ENCODE measurements at places on chromosomes 3 and 15. TPM values are rescaled to one million over a fixed set of nuclear protein-coding genes. Genes with fewer than 3 reads are reported as not detected.

DNA sequence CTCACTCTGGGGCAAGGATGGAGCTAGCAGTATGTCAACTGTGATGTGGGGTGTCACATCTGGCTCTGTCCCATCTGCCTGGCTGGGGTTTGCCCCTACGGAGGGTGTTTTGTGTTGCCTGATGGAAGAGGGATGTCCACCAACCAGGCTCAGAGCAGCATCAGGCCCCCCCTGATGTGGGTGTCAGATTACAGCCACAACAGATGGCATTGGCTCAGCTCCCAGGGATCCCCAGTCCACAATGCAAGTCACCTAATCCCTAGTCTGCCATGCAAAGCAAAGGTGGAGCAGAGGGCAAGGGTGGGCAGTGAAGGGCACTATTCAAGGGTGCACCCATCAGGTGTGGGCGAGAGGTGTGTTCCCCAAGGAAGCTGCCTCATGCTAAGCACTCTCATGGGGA, 48.9 kb upstream of the AMOTL2 start:
- DNase-seq, result no peak

DNA sequence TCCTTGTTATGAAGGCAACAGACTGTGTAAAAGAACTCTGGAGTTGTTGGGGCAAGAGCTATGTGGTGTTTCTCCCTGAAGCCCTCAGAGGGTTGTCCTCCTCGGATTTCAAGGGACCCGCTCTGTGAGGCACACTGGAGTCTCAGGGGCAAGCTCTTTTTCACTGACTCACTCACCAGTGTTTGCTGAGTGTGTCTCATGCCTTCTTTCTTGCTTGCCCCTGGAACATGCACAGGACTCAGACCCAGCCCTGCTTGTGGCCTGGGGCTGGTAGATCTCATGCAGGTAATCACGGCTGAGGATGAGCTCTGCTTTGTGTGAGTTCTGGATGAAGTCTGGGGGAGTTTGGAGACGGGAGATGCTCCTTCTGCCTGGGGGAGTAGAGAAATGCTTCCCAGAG, 93.7 kb downstream of the CACNA1D start:
- no peak for DNase-seq

GRCh38 chr3:182460303-182460702, 333.0 kb upstream of the ATP11B start:
- DNase-seq, result no peak

GRCh38 chr3:63500196-63500595, 152.3 kb upstream of the SNTN start:
- DNase-seq, result no peak

GRCh38 chr15:51190424-51191068, 95.8 kb upstream of the TNFAIP8L3 start:
- no peak for DNase-seq

DNA sequence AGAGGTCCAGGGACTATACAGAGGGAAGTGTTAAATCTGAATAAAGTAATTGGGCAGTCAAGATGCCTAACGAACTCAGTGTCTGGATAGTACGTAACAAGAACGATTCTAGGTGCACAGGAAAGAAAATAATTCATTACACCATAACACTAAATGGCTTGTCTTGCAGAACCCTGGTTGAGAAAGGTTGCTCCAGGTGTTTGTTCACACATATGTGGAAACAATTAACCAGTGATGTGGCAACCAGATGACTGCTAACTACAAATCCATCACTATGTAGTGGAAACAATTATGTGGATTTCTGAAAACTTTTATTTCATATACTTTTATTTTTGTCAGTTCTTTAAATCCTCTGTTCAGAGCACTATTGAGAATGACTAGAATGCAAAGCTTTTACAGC, 10.4 kb upstream of the HDC start:
- DNase-seq, result no peak

Gene C3orf22
- not detected for total RNA-seq

Gene SAMMSON
- not detected for total RNA-seq

Gene MST1R
- total RNA-seq, result 0.57 TPM
